HEK293T (cell line): ENCODE measurements at places on chromosomes 7 and 10.
A peak's percentile ranks its signal among the peaks of the same experiment; 100 is the strongest.

- no peak for DNase-seq
Measured at GRCh38 chr10:70759781-70760180, 25.4 kb downstream of the TBATA start.

DNA sequence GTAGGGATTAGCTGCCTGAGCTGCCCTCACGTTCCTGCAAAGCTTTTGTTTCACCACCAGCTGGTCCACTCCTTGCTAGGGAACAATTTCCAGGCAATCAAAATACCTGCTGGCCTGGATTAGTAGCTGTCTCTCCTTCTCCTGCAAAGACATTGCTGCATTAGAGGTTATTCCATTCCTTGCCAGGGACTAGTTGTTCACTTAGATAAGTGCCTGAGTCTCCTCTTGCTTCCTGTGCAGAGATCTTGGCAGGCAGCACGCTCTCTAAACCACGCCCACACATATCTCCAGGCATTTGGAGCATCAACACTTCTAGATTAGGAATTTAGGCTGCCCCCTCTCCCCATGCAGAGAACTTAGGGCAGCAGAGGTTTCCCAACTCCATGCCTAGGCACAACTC lies 150.4 kb upstream of the SMIM30 start:
- DNase-seq = no peak

DNA sequence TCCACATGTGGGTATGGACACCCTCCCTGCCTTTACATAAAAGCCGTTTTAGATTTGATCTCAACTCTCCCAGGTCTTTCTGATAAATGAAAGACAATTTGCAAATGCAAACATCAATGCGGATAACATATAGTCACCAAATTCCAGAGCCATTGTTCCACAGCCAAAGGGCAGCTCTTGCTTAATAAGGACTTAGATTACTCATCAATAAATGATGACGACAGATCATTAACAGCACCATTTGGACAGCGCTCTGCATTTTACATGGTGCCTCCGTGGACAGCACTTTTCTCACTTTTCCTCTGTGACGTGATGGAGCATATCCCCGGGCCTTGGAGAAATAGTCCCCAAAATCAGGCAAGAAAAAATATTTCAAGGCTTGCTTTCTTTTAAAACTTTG lies 370.3 kb upstream of the CELF2 start:
- no peak for DNase-seq

GRCh38 chr10:118214776-118215175 lies 127.3 kb downstream of the FAM204A start:
- no peak for DNase-seq

DNA sequence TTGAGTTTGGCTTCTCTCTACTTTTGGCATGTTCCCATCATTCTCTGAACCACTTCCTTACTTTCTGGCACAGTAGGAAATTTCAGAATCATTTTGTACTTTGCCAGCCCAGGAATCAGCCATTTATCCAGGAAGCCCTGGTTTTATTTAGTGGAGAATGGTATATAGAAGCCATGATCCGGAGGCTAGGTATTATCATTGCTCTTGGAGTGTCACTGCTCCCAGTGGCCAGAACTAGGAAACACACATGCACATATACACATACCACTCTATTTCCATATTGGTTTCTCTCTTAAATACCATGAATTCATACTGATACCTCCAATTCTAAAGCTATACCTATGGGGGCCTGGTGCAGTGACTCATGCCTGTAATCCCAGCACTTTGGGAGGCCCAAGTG lies 36.3 kb downstream of the SUFU start:
- peak; percentile 56 for DNase-seq

GRCh38 chr10:132390170-132390920 lies 6.7 kb upstream of the PWWP2B start:
- DNase-seq = no peak

DNA sequence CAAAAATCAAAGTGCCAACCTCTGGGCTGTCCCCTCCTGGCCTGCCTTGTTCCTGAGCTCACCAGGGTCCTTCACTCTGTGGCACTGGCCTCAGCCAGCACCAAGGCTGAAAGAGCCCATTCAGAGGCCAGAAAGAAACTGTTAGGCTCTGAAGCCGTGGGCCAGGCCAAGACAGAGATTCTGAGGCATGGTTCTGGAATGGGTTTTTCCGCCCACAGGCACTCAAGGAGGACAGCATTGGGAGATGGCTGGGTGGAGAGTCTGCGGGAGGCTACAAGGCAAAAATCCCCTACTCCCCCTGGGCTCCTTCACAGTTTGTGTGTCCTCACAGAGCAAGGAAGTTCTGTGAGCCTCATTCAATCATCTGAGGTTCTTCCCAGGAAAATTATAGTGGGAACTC lies 31.7 kb downstream of the GRIFIN start:
- no peak for DNase-seq

DNA sequence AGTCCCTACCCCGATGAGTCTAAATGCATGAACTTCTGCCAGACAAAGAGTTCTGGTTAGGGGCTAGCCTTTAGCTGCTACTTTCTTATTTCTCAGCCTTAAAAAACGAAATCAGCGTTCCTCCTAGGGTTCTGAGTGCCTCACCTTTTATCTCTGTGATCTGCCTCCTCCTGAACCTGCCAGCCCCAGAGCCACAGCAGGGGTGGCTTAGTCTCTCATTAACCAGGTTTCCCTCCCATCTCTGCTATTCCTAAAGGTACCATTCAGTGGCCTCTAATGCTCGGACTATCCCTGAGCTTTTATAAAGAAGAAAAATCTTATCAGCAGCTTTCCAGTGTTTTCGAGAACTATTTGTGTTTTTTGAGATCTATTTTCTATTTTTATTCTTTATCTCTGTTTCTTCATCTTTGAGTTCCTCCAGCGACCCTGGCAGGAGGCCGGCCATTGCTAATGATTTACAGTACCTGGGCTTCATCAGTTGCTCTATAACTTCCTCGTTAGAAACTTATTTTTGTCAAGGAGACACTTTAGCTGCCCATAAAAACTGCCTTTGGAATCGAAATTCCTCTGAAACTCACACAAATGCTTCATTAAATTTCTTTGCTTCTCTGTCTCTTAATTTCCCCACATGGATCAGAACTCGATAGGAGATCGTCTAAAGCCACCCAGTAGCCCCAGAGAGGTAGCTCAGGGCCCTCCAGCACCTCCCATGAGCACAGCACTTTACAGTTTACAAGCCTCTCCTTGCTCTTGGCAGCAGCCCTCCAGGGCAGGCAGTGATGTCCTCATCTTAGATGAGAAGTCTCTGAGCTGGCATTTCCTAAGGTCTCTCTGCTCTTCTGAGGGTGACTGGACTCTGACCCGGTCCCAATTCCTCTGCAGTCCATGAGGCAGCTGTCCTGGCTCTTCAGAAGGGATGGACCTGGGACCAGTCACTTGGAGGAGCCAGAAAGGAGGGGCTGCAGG lies 149.1 kb downstream of the EBF3 start:
- no peak for DNase-seq

GRCh38 chr10:49541762-49542161 lies 2.8 kb upstream of the ERCC6 start:
- no peak for DNase-seq

DNA sequence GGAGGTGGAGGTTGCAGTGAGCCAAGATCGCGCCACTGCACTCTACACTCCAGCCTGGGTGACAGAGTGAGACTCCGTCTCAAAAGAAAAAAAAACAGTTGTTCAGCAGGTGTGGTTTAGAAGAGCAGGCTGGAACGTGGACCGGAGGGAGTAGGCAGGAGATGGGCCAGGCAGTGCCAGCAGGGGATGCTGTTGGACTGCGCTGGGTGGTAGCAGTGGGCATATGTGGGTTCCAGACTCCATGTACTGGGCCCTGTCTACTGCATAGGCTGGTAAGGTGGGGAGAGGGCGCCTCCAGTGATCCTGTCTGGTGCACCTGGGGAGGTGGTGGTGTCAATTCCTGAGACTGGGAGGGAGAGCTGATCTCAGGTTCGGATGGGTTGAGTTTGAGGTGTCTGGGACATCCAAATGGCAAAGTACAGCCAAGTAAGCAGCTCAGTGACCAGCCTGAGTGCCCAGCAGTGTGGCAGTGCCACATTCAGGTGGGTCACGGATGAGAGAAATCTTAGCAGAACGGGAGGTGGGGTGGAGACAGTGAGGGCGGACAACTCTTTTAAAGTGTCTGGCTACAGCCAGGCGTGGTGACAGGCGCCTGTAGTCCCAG lies 25.9 kb downstream of the SFXN4 start:
- peak; percentile 43 for DNase-seq

GRCh38 chr7:98212532-98213041 lies 1.3 kb downstream of the BHLHA15 start:
- DNase-seq = no peak

- no peak for DNase-seq
Measured at GRCh38 chr10:91980319-91980718, 56.7 kb downstream of the BTAF1 start.

DNA sequence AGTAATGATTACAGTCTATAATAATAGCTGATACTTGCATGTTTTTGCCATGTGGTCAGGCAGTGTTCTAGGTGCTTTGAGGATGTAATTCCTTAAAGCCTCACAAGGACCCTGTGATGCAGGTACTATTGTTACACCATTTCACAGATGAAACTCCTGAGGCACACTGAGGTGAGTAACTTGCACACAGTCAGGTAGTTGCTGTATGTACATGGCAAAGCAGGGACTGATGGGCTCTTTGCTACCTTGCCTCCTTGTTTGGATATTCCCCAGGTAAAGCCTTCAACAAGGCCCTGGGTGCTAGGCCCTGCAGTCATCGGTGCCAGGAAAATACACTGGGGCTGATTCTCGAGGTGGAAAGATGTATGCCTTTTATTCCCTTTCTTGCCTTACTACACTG lies 317.5 kb downstream of the CXCL12 start:
- no peak for DNase-seq

DNA sequence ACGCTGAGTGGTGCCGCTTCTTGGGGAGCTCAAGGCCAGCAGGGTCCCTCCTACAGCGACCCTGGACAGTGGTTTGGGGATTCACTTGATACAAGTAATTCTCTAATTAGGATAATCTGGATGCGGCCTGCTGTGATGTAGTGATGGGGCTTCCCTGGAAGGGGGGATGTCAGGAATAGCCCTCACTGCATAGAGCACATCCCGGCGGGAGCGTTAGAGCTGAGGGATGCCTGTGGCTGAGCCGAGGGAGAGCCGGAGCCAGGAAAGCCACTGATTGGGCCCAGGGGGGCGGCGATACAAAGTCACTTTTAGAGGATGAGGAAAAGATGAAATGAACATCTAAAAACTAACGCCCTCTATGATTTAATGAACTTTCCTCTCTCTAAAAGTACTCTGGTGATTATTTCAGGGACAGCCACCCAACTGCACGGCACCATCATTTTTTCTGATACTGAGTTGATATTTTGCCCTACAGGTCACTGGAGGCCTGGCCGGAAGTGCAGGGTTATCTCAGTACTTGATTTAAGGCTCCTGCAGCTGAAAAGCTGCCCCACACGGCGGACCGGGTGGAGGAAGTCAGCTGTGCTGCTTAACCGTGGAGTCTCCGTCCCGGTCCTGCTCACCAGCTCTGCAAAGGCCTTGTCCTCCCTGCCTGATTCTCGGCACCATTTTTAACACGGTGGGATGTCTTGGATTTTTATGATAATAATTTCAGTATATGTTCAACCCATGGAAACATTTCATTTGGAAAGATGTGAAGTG lies 518.8 kb downstream of the DNAJB6 start:
- no peak for DNase-seq

- DNase-seq = peak; percentile 38
Measured at GRCh38 chr7:83655951-83656556, 7.1 kb upstream of the SEMA3E start.

GRCh38 chr7:45161138-45161537 lies 3.5 kb downstream of the RAMP3 start:
- no peak for DNase-seq

DNA sequence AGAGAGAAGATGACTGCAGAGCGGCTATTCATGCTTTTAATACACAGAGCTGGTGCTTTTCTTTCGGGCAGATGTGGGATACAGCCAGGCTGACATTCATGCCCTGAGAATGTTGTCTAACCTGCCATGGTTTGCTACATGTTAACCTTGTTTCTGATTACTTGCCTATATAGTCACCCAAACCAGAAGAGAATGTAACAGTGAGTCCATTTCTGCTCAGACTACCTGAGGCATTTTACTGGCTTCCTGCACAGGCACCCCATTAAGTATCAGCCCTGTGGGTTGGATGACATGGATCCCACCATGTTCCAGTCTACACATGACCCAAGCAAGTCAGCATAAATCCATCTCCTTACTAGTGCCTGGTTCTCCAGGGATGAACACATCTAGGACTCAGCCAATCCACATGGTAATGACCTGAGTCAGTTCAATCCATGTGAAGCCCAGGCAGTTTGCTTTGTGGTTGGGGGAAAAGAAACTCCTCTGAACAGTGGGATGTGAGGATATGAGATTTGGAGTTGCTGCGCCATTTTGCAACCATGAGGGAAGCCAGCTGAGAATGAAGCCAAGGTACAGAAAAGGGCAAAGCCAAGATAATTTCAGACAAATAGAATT lies 55.7 kb upstream of the MKX start:
- no peak for DNase-seq

- peak; percentile 84 for DNase-seq
Measured at GRCh38 chr10:101301111-101301731, 52.7 kb upstream of the BTRC start.

DNA sequence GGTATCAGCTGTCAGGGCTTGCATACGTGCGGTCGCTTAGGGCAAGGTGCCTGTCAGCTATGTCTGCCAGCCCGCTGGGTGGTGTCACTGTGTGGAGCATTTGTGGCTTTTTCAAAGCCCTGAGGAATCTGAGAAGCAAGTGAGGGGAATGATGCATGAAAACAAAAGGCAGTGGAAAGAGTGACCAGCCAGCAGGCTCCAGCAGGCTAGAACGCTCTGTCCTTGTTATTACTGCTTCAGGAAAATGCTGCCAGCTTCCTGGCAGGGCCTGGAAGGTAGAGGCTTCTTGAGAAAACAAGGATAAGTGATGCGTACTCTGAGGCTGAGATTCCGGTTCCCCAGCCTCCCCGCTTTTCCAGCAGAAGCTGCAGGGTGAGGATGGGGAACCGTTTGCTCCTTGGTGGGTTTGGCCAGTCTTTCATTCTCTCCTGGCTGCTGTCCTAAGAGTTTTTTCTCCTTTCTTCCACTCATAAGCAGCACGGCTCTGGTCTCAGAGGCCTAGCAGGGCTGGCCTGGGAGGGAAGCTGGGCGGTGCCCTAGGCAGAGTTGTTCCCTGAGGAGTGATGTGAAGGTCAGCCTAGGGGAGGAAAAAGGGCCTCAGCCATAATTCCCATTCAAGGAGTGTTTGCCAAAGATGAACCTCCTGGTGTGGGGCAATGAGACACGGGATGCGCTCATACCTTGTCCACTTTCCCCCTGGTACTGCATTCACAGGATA lies 42.8 kb upstream of the MKLN1 start:
- no peak for DNase-seq

- no peak for DNase-seq
Measured at GRCh38 chr7:7242899-7243298, 60.6 kb downstream of the C1GALT1 start.
